RWPE2 (cell line): ENCODE measurements at places on chromosomes 5 and 9.
A peak's percentile ranks its signal among the peaks of the same experiment; 100 is the strongest.

DNA sequence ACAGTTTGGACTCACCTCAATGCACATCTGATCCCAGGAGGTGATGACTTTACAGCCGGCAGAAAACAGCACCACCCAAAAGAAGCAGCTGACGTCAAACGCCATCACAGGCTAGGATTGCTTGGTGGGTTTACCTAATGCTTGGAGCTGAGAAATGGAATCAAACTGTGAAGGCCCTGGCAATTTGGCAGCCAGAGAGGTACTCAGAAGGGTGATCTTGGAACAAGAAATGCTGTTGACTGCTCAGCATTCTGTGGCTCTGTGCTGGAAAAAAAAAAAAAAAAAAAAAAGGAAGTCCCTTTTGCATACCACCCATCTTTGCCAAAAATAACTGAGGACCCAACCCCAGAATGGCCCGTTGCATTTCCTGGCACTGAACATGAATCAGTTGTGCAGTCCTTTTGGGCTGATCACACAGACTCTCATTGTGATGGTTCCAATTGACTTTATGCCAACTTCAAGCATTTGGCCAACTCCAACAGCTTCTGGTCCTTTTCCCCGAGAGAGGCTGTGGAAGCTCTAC lies at the start of gene CD180:
CD180 (minus strand) TSS at position 263 of the 523 bp plus-strand sequence; CDS start at position 105, 158 bp downstream.
- H3K4me3 ChIP-seq: no peak within 1 kb of the TSS
- H3K27ac ChIP-seq: no peak within 1 kb of the TSS
- no peaks in the 10 kb centered on the region for H3K27me3 ChIP-seq
- no peaks in the 10 kb centered on the region for H3K36me3 ChIP-seq

GRCh38 chr9:131732061-131732526 lies 7.8 kb downstream of the RAPGEF1 start:
- H3K4me1 ChIP-seq: peaks cover 70% of the 10 kb centered on the region
- H3K27me3 ChIP-seq: no peaks in the 10 kb centered on the region
- peak overlapping the region; percentile 88 for H3K27ac ChIP-seq
- DNase-seq: no peak
- 0 out of 2 replicates have a peak, but pooled peaks cover 5% of the 10 kb centered on the region for H3K36me3 ChIP-seq

- no peaks in the 10 kb centered on the region for H3K27me3 ChIP-seq
- DNase-seq: no peak
- peaks cover 31% of the 10 kb centered on the region for H3K36me3 ChIP-seq
- no peak overlapping the region for H3K4me3 ChIP-seq
Observed at GRCh38 chr9:130707225-130707976, 13.8 kb downstream of the EXOSC2 start.

GRCh38 chr5:173789031-173789920 lies 98.9 kb upstream of the CPEB4 start:
- H3K36me3 ChIP-seq: no peaks in the 10 kb centered on the region
- DNase-seq: no peak
- H3K4me3 ChIP-seq: no peak overlapping the region
- H3K27me3 ChIP-seq: no peaks in the 10 kb centered on the region

- H3K36me3 ChIP-seq: no peaks in the 10 kb centered on the region
- H3K4me1 ChIP-seq: peaks cover 6% of the 10 kb centered on the region
- no peaks in the 10 kb centered on the region for H3K27me3 ChIP-seq
- DNase-seq: no peak
- no peak overlapping the region for H3K4me3 ChIP-seq
- peak overlapping the region; percentile 6 for H3K27ac ChIP-seq
Observed at GRCh38 chr5:71891856-71892255, 172.8 kb downstream of the CARTPT start.

DNA sequence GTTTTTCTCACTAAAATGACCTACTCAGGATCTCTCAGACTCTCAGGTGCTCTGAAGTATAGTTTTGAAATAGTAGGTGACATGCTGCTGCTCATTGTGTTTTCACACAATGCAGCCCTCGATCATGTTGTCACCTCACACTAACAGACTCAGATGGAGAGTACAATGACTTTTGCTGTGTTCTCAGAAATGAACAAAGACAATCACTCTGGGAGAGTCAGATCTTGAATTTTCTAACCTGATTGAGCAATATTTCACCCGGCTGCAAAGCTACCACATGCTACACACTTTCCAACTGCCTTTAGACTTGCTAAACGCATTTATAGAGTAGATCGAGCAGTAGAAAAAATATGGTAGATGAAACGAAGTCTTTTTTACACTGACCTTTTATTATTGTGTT lies 113.4 kb downstream of the ST8SIA4 start:
- H3K27me3 ChIP-seq: no peaks in the 10 kb centered on the region
- no peaks in the 10 kb centered on the region for H3K4me1 ChIP-seq
- no peak for DNase-seq
- H3K36me3 ChIP-seq: no peaks in the 10 kb centered on the region
- no peak overlapping the region for H3K27ac ChIP-seq

DNA sequence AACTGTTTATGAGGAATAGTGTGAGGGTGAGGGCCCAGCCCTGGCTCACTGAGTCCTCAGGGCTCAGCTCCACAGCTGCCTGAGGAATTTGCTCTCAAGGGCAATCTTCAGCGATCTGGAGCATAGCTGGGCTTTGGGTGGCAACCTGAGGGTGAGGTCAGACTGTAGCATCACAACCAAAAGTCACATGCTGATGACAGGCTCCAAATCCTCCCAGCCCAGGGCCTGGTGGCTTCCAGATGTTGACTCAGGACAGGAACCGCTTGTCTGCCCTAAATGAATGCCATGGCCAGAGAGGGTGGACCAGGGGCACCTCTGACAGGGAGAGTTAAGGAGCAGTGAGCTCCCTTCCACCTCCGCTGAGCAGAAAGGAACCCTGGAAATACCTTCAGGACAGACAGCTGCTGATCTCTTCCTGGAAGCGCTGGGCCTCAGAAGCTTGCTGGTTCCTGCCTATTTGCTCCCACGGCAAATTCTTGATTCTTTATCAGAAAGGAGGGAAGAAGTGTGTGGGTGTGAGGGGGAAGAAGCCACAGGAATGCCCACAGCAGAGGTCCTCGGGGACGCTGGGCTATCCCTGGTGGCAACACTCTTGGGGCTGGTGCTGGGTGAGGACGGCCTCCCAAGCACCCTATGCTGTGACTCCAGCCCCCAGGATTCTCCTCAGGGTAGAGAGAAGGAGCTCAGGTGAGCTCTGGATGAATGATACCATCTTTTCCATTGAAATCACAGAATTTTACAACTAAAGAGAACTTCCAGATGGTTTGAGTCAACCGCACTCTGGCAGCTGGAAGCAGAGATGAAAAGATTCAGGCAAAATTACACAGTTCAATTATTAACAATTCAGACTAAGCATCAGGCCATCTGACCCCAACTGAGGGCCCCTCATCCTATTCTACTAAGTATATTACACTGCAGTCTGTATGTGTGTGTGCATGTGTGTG lies 13.8 kb upstream of the CTSL start:
- no peaks in the 10 kb centered on the region for H3K36me3 ChIP-seq
- H3K4me3 ChIP-seq: no peak overlapping the region
- DNase-seq: no peak
- H3K27ac ChIP-seq: peak overlapping the region; percentile 74
- H3K27me3 ChIP-seq: no peaks in the 10 kb centered on the region

- no peak overlapping the region for H3K27ac ChIP-seq
- H3K4me3 ChIP-seq: no peak overlapping the region
- H3K36me3 ChIP-seq: no peaks in the 10 kb centered on the region
- DNase-seq: no peak
Observed at GRCh38 chr5:116754556-116754955, 179.9 kb upstream of the SEMA6A start.

- H3K27me3 ChIP-seq: no peaks in the 10 kb centered on the region
- H3K27ac ChIP-seq: peak within 1 kb of the TSS; percentile 67
- H3K4me1 ChIP-seq: peaks cover 5% of the 10 kb centered on the region
- peak; percentile 86 for DNase-seq
- no peaks in the 10 kb centered on the region for H3K36me3 ChIP-seq
Observed at GRCh38 chr9:35604578-35605350, at the start of gene TESK1. TSS of gene TESK1 (plus strand) at chr9:35605262. CDS start at chr9:35605620, 358 bp downstream.

GRCh38 chr5:102759289-102759688 lies 4.2 kb downstream of the PAM start:
- no peaks in the 10 kb centered on the region for H3K27me3 ChIP-seq
- no peaks in the 10 kb centered on the region for H3K36me3 ChIP-seq
- no peak for DNase-seq
- H3K4me1 ChIP-seq: peaks cover 32% of the 10 kb centered on the region
- no peak overlapping the region for H3K4me3 ChIP-seq

DNA sequence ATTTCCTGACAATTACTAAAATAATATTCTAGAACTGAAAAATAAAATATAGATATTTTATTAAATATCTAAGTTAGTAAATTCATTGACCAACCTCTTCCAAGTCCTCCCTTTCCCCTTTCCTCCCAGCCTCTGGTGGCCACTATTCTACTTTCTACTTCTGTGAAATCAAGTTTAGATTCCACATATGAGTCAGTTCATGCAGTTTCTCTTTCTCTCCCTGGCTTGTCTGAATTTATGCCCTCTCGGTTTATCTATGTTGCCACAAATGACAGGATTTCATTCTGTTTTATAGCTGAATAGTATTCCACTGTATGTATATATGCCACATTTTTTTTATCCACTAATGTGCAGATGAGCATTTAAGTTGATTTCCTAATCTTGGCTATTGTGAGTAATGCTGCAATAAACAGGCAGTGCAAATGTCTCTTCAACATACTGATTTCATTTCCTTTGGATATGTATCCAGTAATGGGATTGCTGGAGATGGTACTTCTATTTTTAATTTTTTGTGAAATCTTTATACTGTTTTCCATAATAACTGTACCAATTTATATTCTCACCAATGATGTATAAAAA lies 52.3 kb downstream of the WDR36 start:
- no peak overlapping the region for H3K4me3 ChIP-seq
- H3K27ac ChIP-seq: no peak overlapping the region
- H3K4me1 ChIP-seq: no peaks in the 10 kb centered on the region
- H3K27me3 ChIP-seq: no peaks in the 10 kb centered on the region
- no peaks in the 10 kb centered on the region for H3K36me3 ChIP-seq
